ENCODE measurements at places on chromosomes 16 and 17.

GRCh38 chr17:21297597-21297996 lies 13.1 kb downstream of the MAP2K3 start:
- DNase-seq: no peak

DNA sequence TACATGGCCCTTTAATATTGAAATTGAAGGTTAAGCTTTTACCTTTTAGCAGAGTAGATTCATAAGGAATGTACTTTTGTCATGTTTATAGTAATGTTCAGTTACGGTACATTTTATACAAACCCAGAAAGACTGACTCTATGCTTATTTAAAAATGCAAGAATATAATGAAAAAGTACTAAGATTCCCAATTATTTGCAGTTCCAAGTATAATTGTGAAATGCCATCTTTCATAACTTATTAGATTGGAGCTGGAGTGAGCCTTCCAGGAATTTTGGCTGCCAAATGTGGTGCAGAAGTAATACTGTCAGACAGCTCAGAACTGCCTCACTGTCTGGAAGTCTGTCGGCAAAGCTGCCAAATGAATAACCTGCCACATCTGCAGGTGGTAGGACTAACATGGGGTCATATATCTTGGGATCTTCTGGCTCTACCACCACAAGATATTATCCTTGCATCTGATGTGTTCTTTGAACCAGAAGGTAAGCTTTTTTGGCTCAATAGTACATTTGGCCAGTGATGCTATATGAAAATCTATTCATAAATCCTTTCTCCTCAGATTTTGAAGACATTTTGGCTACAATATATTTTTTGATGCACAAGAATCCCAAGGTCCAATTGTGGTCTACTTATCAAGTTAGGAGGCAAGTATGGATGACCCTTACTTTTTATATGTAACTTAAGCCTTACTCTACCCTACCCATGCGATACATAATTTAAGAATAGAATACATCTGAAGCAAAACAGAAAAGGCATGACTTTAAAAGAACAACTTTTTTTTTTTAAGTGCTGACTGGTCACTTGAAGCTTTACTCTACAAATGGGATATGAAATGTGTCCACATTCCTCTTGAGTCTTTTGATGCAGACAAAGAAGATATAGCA lies 4.2 kb downstream of the SRSF2 start:
- DNase-seq: no peak

DNA sequence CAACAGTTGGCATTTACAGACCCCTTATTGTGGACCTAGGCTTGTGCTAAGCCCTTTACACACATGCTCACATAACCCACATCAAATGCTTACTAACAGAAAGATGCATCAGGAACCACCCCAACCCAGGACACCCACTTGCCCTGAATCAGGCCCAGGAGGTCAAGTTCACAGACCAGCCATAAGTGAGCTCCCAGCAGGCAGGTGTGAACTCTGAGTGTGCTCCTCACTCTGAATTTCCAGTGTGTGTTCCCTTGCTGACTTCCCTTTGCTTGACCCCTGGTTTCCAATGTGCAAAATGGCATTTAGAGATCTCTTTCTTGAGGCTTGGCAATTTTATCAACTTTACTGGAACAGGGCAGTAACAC lies 87.0 kb downstream of the BMERB1 start:
- no peak for DNase-seq

- peak; percentile 23 for DNase-seq
Observed at GRCh38 chr16:81696961-81697615, 82.0 kb upstream of the PLCG2 start.

- DNase-seq: no peak
Observed at GRCh38 chr16:3538222-3538621, 37.4 kb downstream of the CLUAP1 start.

- peak; percentile 81 for DNase-seq
Observed at GRCh38 chr17:19728084-19728495, 11.7 kb upstream of the SLC47A2 start.

- DNase-seq: no peak
Observed at GRCh38 chr17:16866436-16866835, 105.5 kb downstream of the TNFRSF13B start.

DNA sequence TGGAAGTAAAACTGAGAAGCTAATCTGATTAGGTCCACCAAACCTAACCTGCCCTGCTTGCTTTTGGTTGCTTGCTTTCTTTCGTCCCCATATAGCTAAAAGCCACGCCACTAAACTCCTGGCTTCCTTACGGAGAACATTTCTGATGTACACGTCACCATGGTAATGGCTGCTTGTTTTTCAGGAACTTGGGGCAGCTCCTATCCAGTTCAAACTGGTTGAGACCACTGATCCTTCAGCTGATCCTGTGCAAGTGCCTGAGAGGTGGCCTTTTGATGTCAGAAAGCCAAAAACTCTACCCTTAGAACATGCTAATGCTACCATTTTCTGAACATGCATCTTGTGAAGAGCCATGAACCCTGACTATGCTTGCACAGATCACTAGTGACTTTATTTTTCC lies 14.4 kb upstream of the DHRS7C start:
- no peak for DNase-seq

DNA sequence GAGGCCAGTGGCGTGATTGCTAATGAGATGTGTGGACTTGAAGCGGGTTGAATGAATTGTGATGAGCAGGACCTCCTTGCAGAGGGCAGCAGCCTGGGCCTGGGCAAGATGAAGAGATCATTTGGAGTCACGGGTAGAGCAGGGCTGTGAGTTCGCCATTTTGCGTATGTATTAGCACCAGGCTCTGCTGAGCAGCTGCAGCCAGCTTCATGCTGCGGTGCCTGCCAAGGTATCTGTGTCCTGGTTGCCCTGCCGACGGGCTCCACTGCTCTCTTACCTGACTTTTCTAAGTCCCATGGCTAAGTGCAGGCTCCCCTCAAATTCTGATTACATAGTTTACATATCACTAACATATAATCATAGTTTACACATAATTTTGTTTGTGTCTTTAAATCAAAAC lies 295.7 kb downstream of the SNX29 start:
- no peak for DNase-seq

DNA sequence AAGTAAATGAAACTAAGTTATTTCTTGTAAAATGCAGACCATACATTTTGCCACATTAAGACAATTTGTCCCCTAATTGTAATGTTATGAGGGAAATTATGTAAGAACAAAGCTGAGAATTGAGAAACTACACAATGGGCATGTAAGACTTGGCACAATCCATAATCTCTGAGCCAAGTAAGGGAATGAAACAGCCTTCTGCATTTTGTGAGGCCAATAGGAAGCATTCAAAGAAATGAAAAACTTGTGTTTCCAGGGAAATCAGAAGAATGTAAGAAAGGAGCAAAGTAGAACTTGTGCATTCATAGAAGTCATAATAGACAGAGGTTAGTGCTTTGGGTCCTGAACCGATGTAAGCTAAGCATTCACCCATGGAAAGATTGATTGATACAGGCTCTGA lies 1.8 kb downstream of the KRTAP9-4 start:
- no peak for DNase-seq
